ENCODE measurements at places on chromosomes 6 and 20. TPM values are rescaled to one million over a fixed set of nuclear protein-coding genes. Genes with fewer than 3 reads are reported as not detected.

DNA sequence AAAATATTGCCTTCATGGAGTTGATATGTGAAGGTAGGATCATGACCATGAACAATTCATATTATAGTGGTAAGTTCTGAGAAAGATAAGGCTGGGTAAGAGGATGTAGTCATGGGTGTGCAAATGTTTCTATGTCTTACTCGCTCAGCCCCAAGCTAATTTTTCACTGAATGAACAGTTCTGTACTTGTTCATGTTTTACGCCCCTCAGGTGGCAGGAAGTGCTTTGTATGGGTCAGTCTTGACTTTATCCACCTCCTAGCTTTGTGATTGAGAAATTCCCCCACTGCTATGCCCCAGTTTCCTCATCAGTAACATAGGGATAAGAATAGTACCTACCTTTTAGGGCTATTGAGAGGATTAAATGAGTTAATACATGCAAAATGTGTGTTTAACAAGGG, 148.2 kb upstream of the KCNG1 start:
- DNase-seq = no peak

DNA sequence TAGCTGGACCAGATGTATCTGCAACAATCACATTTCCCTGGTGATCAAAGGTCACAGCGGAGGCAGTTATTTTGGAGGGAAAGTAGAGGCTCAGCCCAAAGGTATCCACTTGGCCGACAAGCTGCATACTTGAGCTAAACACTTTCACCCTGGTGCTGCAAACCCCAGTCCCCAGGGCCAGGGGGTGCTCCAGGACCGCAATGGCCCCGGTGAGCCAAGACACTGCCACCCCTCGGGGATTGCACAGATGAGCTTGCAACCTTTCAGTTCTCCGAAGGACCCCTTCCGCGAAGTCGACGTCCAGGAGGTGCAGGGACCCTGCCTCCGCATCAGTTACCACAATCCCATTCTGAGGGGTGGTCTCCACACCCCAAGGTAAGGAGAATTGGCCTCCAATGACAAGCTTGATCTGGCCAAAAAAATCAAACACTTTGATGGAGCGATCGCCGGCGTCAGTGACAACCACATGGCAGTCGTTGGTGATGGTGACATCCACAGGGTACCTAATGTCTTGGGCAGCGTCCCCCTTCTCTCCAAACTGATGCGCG, 823 bp downstream of the NHLRC1 start:
- no peak for DNase-seq

DNA sequence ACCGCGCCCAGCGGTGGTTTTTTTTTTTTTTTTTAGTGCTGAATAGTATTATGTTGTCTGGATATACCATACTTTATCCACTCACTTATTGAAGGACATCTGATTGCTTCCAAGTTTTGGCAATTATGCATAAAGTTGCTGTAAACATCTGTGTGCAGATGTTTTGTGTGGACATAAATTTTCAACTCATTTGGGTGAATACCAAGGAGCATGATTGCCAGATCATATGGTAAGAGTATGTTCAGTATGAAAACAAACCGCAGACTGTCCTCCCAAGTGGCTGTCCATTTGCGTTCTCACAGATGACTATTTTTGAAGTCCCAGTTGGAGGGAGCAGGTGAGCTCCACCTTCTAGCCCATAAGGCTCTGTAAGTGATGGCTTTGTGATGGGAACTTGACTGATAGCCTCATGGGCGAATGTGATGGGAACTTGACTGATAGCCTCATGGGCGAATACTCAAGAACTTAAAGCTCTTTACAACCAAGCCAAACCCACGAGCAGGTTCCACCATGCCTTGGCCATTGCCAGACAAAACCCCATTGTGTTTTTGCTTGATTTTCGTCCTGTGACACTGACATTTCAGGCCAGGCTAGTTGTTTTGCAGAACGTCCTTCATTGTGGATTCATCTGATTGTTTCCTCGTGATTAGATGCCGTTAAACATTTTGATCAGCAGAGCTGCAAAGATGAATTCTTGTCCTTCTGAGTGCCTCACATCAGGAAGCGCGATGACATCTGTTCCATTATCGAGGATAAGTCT, 51.0 kb downstream of the ZBTB2 start:
- no peak for DNase-seq

The GMNN gene
- 56.8 TPM for polyA plus RNA-seq
